PC-3 (cell line): ENCODE measurements at places on chromosomes 13 and 19.

- DNase-seq = peak; percentile 37
These were observed 203.4 kb downstream of the COL4A1 start for GRCh38 chr13:110103534-110103933.

- DNase-seq = no peak
These were observed 132.2 kb downstream of the PCDH9 start for GRCh38 chr13:67097892-67098452.

- DNase-seq = no peak
These were observed 799.7 kb downstream of the DACH1 start for GRCh38 chr13:71067165-71067815.

GRCh38 chr19:18460900-18461299, 23.0 kb upstream of the ISYNA1 start:
- DNase-seq = no peak

GRCh38 chr19:10431943-10432735, 11.8 kb downstream of the PDE4A start:
- peak; percentile 42 for DNase-seq

- no peak for DNase-seq
These were observed 195.2 kb downstream of the KLF12 start for GRCh38 chr13:73939071-73939380.

DNA sequence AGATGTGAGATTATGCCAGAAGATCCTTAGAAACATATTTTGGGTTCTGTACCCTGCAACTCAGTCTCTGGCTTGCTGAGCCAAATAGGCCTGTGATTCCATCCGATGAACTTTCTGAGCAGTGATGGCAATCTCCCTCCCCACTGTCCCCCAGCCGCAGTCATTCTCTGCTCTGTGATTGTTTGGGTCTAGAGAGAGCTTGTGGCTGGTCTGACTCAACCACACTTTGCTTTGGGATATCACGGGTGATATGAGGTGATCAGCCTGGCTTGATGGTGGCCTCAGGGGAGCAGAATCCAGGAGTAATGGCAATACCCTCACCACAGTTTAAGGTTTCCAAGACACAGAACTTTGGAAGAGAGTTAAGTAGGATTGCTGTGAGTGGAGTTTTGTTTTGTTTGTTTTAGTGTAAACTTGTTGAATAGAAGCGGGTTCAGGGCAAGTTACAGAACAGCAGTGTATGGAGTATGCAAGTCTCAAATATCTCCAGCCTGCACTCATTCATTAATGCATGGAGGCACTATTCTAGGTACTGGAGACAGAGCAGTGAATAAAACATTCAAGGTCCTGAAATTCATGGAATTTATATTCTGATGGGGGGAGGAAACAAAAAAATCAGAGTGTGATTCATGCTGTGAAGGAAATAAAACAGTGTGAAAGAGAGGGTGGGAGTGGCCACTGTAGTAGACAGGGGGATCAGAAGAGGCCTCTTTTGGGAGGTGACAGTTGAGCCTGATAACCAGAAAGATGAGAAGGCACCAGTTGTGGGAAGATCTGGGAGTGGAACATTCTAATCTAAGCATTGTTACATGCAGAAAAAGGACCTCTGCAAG, 5.3 kb downstream of the SAMD4B start:
- no peak for DNase-seq

GRCh38 chr13:27583645-27584044, 36.7 kb downstream of the LNX2 start:
- DNase-seq = no peak

DNA sequence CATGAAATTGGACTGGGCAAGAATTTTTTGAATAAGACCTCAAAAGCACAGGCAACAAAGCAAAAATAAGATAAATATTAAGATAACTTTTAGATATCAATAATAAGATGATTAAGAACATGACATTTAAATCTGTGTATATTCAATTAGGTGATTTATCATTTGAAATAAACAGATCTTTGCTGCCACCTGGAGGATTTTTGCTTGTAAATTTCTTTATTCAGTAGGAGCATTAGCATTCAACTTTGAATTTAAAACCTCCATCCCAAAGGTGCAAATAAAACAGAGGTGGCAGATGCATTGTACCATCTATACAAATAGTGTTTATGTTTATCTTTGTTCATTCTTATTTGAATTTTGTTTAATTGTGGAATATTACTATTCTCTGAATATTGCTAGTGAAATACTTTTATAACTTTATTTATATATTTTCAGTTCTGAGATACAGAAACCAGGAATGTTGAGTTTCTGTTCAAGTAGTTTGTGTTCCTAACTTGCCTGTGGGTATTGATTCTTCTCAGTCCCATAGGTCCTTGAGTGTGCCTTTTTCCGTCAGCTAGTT, 20.9 kb downstream of the COG6 start:
- DNase-seq = peak; percentile 67

GRCh38 chr19:35290381-35291127, 1.4 kb upstream of the MAG start:
- DNase-seq = no peak

GRCh38 chr13:98613591-98613990, 36.7 kb upstream of the STK24 start:
- no peak for DNase-seq

- DNase-seq = no peak
These were observed 15.4 kb downstream of the CEBPA start for GRCh38 chr19:33286899-33287298.

DNA sequence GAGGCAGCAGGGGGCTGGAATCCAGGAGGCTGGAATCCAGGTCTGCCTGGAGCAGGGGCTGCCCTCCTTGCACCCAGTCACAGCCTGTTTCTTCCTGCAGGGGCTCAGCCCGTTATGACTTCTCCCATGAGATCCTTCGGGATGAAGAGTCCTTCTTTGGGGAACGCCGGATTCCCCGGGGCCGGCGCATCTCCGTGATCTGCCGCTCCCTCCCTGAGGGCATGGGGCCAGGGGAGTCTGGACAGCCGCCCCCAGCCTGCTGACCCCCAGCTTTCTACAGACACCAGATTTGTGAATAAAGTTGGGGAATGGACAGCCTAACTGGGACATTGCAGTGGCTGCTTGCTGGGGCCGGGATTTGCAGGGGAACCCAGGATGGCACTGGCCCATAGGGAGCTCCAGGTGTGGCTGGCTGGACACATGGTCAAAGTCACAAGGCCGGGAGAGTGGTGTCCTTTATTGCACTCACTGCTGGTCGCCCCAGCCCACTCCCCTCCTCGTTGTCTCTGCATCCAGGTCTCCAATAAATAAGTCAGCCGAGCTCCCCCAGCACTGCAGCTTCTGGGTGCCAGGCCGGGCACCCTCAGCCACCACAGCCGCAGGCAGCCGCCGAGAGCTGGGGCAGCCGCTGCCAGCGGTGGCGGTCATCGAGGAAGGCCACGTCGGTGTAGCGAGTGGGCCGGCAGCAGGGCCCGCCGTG, 872 bp downstream of the PSPN start:
- no peak for DNase-seq

DNA sequence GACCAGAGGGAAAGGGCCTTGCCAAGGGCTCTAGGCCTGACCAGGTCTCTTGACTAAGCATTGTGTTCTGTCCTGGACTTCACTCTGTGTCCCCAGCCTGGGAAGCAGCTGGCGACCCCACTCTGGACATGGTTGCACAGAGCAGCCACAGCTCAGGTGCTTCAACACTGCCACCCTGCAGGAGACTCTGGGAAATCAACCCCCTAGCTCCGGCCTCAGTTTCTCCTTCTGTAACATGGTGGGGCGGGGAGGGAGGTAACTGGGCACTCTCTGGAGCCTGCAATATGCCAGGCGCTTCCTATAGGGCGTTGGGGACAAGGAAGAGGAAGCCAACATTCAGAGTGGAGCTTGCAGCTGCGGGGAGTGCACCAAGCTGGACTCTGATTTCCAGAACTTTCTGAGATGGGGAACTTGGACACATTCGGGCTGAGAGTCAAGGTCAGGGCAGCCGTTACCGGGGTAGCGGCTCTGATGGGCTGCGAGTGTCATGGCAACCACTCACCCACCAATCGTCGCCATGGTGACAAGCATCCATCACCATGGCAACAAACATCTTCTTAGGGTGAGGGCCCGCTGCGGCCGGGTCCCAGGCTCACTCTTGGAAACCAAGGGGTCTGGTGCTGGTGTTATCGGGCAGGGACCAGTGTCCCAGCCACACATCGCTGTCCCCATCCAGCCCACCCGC, 12.8 kb downstream of the F2RL3 start:
- DNase-seq = no peak

GRCh38 chr19:38759590-38760003, 13.7 kb downstream of the LGALS7 start:
- no peak for DNase-seq

DNA sequence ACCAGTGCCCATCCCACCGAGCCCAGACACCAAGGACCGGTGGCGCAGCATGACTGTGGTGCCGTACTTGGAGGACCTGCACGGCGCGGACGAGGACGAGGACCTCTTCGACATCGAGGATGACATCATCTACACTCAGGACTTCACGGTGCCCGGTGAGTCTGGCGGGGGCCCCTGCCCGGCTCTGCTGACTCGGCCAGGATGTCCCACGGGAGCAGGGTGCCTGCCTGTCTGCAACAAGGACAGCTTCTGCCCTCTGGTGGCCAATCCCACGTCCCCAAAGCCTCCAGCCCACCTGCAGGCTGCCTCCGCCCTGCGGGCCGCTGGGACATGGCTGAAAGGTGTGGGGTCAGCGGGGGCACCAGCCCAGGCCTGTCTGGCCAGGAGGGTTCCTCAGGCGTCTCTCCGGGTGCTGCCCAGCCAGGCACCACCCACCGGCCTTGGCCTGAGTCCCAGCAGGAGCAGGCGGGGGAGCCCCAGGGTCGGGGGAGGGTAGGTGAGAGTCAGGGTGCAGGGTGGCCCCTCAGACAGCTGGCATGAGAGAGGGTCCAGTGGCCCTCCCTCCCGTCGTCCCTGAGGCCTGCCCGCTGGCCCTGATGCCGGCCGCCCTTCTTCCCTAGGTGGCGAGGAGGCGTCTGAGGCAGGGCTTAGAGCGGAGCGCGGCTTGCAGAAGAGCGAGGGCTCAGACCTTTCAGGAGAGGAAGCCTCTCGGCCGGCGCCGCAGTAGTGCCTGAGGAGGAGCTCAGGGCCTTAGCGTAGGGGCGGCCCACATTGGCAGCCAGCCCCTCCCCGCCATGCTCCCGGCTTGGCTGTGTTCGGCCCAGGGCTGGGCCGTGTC, 14.6 kb downstream of the CBARP start:
- peak; percentile 41 for DNase-seq

DNA sequence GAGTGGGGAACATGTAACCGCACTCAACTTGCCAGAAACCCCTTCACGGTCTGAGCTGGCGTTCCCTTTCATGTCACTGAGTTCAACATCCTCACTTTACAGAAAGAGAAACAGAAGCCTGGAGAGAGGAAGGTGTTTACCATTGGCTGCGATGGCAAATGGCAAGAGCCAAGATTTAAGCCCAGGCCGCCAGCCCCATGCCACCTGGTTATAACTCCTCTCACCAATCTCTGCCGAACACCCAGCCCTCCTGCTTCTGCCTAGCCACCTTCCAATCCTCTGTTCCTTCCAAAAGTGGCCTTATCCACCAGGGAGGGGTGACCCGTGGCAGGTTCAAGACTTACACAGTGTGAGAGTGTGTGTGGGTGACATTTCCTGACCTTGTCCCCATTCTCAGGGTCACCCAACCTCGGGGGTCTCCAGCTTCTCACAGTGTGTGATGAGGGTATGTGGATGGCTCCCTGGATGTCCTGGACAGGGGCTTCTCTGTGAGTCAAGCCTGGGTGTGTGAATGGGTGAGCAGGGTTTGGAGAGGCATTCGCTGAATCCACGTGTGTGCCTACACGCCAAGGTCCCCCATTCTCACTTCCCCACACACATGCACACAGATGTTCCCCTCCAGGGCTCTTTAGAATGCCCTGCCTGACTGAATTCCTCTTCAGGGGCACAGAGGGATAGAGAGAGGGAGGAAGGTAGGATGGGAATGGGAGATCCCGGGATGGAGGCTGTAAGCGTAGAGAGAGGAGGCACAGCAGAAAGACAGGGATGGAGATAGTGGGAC, 1.2 kb downstream of the CADM4 start:
- DNase-seq = no peak

DNA sequence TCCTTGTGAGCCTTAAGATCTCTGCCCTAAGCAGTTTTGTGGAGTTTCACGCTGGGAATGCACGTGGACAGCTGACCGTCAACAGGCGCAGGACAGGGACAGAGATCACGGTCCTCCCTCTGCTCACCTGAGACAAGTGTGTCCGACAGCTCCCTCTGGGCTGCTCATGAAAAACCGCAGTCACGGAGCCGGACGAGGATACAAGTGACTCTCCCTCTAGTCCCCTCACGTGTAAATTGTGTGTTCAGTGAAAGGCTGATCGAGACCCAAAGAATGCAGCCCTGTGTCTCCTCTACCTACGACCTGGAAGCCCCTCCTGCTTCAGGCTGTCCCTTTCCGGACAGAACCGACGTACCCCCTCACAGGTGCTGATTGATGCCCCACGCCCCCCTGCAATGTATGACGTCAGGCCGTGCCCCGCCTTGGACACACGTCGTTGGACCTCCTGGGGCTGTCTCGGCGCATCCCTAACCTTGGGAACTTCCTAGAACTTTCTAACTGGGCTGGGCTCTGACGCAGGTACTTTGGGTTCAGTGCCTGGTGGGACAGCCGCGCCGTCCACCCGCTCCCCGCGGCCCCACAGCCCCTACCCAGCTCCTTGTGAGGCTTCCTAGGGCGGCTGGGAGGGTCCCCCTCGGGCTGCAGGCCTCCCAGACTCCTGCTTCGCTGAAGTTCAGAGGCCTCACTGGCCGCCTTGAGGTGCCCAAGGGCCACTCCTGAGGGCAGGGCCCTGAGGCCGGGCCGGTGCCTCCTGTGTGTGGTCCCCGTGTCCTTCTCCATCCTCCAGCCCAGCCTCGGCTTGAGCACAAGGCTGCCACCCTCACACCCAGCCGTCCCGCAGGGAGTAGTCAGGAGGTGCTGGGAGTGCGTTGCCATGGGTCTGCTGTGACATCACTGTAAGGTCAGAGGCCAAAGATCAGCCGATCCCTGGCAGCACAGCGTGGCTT, at the start of gene C13orf46:
Gene C13orf46, minus strand, starts transcription at position 859 of the 947 bp plus-strand sequence. Its CDS starts 79 bp downstream, at position 780.
- no peak for DNase-seq

GRCh38 chr13:37187621-37188020, 82.2 kb upstream of the CSNK1A1L start:
- no peak for DNase-seq

DNA sequence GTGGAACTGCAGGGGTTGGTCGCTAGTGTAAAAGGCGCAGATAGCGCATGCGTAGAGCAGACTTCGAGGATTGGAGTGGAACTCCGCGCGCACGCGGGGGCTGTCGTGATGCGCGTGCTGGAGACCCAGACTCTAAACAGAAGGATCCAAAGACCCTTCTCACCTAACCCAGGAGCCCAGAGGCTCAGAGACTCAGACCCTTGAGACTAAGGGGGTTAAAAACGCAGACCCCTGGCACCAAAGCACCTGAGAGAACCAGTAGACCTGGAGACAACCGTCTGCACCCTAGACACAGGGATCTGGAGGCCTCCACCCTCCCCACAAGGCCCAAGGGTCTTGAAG, 567 bp upstream of the CTU1 start:
- DNase-seq = no peak

- no peak for DNase-seq
These were observed 621 bp downstream of the NOVA2 start for GRCh38 chr19:45972947-45973540.
